WTC11 (cell line): ENCODE measurements at places on chromosomes 6 and 20.

DNA sequence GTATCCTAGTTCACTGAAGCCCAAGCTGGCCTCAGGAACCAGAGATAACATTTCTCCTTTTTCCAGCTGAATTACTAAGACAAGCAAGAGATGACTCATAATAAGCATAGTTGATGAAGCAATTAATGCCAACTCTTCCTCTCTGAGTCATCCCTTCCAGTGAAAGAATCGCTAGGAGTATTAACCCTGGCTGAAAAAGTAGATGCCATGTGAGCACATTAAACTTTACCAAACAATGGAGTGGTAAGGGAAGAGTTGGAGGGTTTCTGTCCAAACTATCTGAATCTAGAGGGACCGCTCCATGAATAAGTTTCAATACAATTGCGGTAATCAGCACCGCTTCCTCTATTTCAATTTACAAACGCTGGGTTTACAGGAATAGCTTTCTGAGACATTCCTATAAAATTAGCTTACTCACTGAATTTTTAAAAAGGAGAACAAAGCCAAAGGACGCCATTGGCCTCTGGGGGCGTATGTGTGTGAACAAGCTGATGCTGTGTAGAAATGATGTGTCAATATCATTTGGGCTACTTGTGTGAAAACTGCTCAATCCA, 48.3 kb downstream of the ATXN1 start:
- no peaks in the 10 kb centered on the region for H3K27me3 ChIP-seq
- H3K4me3 ChIP-seq = no peak overlapping the region
- H3K4me1 ChIP-seq = peaks cover 13% of the 10 kb centered on the region
- no peaks in the 10 kb centered on the region for H3K36me3 ChIP-seq

DNA sequence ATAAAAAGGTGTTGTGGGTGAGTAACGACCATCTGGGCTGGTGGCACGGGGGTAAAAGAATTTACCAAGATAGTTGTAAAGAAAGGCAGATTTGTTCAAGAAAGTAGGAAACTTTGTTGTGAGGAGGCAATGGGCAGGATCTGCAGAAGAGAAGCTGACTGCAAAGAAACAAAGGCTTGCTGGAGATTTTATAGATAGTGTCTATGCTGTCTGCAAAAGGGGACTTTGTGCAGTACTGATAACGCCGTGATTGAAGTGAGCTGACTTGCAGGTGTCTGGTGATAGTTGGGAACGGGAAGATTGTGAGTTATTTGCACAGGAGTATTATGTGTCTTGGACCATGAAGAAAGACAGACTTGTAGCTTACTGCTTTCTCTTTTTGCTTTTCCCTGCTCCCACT, 36.8 kb upstream of the GSTA3 start:
- H3K27me3 ChIP-seq = no peaks in the 10 kb centered on the region
- H3K4me3 ChIP-seq = no peak overlapping the region
- DNase-seq = no peak
- H3K36me3 ChIP-seq = no peaks in the 10 kb centered on the region

GRCh38 chr6:170110201-170111140, 180.4 kb downstream of the DLL1 start:
- no peak overlapping the region for H3K27ac ChIP-seq
- H3K27me3 ChIP-seq = no peaks in the 10 kb centered on the region
- H3K4me1 ChIP-seq = 0 out of 2 replicates have a peak, but pooled peaks cover 1% of the 10 kb centered on the region
- no peak for DNase-seq
- H3K4me3 ChIP-seq = no peak overlapping the region

DNA sequence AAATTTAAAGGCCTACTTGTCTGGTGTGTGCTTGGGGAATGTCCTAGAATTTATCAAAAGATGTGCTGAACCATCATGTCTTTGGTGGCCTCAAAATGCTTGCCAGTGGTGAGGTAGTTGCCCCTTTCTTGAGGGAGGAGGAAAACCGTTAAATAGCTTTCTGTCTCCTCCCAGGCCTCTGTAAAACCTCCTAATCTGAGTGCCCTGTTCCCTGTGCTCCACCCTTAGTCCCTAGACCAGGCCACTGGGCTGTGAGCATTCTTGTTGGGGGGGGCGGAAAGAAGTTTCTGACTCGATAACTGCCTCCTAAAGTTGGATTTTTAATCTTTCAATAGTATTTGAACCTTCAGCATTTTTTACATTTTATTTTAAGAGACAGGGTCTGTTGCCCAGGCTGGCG, 23.1 kb downstream of the JARID2 start:
- H3K4me3 ChIP-seq = peak overlapping the region; percentile 61
- H3K27ac ChIP-seq = peak overlapping the region; percentile 92
- no peaks in the 10 kb centered on the region for H3K27me3 ChIP-seq

- H3K4me1 ChIP-seq = peaks cover 31% of the 10 kb centered on the region
- DNase-seq = no peak
- H3K4me3 ChIP-seq = no peak overlapping the region
- H3K27ac ChIP-seq = peak overlapping the region; percentile 63; the same call in 1 of the 2 replicates
Observed at GRCh38 chr20:45032781-45033180, 66.5 kb downstream of the STK4 start.

GRCh38 chr20:18767676-18768075, 45.9 kb upstream of the SCP2D1 start:
- peaks cover 8% of the 10 kb centered on the region for H3K36me3 ChIP-seq
- H3K27me3 ChIP-seq = no peaks in the 10 kb centered on the region
- DNase-seq = no peak

DNA sequence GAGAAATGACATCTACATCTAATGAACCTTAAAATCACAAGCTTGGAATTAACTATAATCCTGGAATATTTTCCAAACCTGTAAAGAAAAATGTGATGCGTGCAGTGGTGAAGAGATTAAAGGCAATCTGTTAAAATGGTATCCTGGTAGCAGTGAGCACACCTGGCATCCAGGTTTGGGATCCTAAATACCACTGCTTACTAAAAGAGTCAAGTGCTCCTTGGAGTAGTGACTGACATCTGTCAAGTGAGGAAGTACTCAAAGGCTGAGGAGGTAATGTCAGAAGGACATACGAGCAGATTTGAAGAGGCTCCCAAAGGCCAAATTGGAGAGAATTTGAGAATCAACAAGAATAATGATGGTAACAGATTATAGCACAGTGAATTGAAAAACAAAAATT, 32.8 kb downstream of the PCMT1 start:
- H3K4me3 ChIP-seq = no peak overlapping the region
- DNase-seq = no peak
- no peak overlapping the region for H3K27ac ChIP-seq
- no peaks in the 10 kb centered on the region for H3K27me3 ChIP-seq
- H3K4me1 ChIP-seq = no peaks in the 10 kb centered on the region

- H3K4me3 ChIP-seq = no peak overlapping the region
- H3K27ac ChIP-seq = no peak overlapping the region
- peaks cover 27% of the 10 kb centered on the region for H3K4me1 ChIP-seq
- no peaks in the 10 kb centered on the region for H3K27me3 ChIP-seq
Observed at GRCh38 chr20:19301142-19301541, 88.7 kb downstream of the SLC24A3 start.

- DNase-seq = no peak
- no peak overlapping the region for H3K27ac ChIP-seq
- H3K4me1 ChIP-seq = no peaks in the 10 kb centered on the region
- H3K4me3 ChIP-seq = no peak overlapping the region
- H3K36me3 ChIP-seq = no peaks in the 10 kb centered on the region
Observed at GRCh38 chr6:48994811-48995210, 468.2 kb downstream of the MMUT start.

DNA sequence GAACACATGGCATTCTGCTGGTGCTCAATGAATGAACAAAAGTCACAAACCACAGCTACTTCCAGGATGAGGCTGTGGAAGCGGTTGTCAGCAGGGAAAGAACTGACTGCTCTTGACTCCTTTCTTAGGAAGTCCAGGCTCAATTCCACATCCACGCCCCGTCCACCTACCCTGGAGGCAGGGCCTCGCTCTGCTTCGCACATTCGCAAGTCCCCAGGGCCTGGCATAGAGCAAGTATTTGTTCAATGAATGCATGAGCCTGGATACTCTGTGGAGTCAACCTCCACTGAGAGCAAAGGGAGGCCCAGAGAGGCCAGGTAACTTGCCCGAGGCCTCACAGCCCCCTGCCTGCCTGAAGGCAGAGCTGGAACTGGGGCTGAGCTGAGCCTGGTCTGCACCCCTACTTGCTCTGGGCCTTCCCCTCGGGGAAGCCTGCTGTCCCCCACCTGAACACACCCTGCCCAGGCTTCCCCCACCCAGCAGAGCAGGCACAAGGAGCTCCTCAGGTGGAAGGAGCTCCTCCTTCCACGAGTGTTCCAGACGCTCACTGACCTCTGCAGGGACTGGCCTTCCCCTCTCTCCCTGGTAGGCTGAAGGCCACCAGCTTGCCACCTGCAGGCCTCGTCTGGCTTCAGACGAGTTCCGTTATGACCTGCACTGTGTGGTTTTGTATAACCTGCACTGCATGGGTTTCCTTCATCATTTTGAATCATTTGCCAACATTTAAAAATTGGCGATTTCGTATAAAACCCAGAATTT, 119.3 kb upstream of the PTPN1 start:
- no peaks in the 10 kb centered on the region for H3K27me3 ChIP-seq
- H3K27ac ChIP-seq = no peak overlapping the region
- H3K4me3 ChIP-seq = no peak overlapping the region
- no peaks in the 10 kb centered on the region; the same call in 1 of the 2 replicates for H3K4me1 ChIP-seq
- no peak for DNase-seq
- no peaks in the 10 kb centered on the region for H3K36me3 ChIP-seq

- peaks cover 14% of the 10 kb centered on the region for H3K36me3 ChIP-seq
- no peaks in the 10 kb centered on the region; the same call in 1 of the 2 replicates for H3K27me3 ChIP-seq
- DNase-seq = no peak
- H3K4me3 ChIP-seq = no peak overlapping the region
- H3K4me1 ChIP-seq = peaks cover 29% of the 10 kb centered on the region
- no peak overlapping the region for H3K27ac ChIP-seq
Observed at GRCh38 chr6:21420926-21421325, 172.6 kb upstream of the SOX4 start.

DNA sequence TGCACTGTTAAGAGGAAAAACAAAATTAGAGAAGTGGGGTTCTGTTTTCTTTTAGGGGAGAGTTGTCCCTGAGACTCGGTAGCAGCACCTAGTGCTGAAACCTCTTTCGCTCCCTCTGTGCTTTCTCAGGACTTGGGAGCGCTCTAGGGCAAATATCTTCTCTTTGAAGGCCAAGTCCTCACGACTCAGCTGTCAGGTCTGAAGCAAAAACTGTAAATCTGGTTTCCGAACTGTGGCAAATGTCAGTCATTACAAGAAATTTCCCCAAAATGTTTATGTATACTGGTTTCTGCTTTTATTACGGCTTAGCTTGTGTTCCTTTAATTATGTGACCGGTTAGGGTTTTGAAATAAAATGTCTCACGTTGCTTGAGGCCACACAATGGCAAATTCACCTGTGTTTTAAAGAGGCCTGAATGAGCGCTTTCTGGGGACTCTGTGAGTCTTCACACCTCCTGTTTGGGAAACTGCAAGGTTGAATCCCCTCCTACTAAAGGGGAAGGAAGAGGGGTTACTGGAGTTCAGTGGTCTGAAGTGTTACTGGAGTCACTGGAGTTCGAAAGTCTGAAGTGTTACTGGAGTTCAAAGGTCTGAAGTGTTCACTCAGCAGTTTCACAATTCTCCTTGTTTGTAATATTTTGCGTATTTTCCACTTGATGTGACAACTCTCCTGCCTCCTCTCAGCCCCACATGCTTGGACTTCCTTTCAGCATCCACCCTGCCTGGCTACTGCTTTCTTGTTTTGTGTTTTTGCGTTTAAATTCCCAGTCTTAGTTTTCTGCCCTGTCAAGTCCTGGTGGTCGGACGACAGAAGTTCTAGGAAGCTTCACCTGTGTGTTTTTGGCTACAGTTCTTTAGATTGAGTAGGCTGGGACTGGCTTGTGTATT, 1.6 kb downstream of the SMPDL3A start:
- no peak for DNase-seq
- H3K27ac ChIP-seq = peak overlapping the region; percentile 98
- peaks cover 58% of the 10 kb centered on the region for H3K4me1 ChIP-seq
- H3K27me3 ChIP-seq = peaks cover 50% of the 10 kb centered on the region
- peak overlapping the region; percentile 75 for H3K4me3 ChIP-seq

- peaks cover 9% of the 10 kb centered on the region; the same call in 1 of the 2 replicates for H3K4me1 ChIP-seq
- H3K4me3 ChIP-seq = no peak overlapping the region
- no peaks in the 10 kb centered on the region for H3K27me3 ChIP-seq
- no peak for DNase-seq
Observed at GRCh38 chr6:109320072-109320471, 62.2 kb downstream of the CD164 start.

- no peak for DNase-seq
- peaks cover 12% of the 10 kb centered on the region for H3K4me1 ChIP-seq
- no peak overlapping the region for H3K27ac ChIP-seq
- no peaks in the 10 kb centered on the region for H3K36me3 ChIP-seq
- H3K4me3 ChIP-seq = no peak overlapping the region
Observed at GRCh38 chr20:49420292-49420691, 62.2 kb downstream of the KCNB1 start.

DNA sequence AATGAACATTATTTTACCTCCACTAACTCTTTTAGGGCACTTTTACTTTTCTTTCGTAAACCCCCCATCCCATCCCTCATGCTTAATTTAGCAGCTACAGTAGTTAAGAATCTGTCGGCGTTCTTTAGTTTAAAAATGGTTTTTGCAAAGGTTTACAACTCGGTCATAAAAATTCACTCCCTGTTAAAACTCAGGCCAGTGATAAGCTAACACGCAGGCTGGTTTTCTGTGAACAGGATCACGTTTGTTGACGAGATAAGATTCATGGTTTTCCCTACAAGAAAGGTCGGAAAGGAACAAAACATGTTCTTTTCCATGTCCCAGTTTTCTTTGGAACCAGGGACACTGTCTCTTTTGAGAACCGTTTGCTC, 101.1 kb downstream of the TOX2 start:
- H3K36me3 ChIP-seq = no peaks in the 10 kb centered on the region
- no peak for DNase-seq
- H3K27me3 ChIP-seq = no peaks in the 10 kb centered on the region

- DNase-seq = no peak
- no peaks in the 10 kb centered on the region for H3K36me3 ChIP-seq
- peaks cover 9% of the 10 kb centered on the region for H3K4me1 ChIP-seq
- H3K27ac ChIP-seq = peak overlapping the region; percentile 10; the same call in 1 of the 2 replicates
- no peak overlapping the region for H3K4me3 ChIP-seq
Observed at GRCh38 chr20:24289737-24290481, 179.5 kb upstream of the SYNDIG1 start.

DNA sequence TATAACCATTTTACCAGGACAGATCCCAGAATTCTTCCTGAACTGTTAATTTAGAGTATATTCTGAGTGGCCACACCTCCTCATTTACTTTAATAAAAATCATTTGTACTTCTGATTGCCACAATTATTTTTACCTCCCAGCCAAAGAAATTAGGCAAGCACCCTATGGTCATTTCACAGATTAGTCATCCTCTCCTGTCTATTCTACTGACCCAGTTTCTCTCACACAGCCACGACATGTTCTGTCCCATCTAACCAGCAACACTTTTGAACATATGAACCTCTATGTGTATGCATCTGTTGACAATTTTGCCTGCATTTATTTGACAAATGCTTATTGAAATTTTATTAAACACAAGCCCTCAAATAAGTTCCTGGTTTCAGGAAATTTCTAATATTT, 202.6 kb upstream of the STXBP5 start:
- no peak overlapping the region for H3K4me3 ChIP-seq
- no peaks in the 10 kb centered on the region for H3K36me3 ChIP-seq
- H3K27ac ChIP-seq = no peak overlapping the region
- peaks cover 22% of the 10 kb centered on the region for H3K4me1 ChIP-seq
- H3K27me3 ChIP-seq = no peaks in the 10 kb centered on the region

- H3K27me3 ChIP-seq = peaks cover 16% of the 10 kb centered on the region
- no peaks in the 10 kb centered on the region for H3K4me1 ChIP-seq
- peaks cover 15% of the 10 kb centered on the region for H3K36me3 ChIP-seq
- H3K27ac ChIP-seq = no peak overlapping the region
- no peak for DNase-seq
Observed at GRCh38 chr20:36004045-36004444, 35.7 kb downstream of the CNBD2 start.

GRCh38 chr6:88566746-88567534, 396.5 kb downstream of the RNGTT start:
- H3K4me1 ChIP-seq = peaks cover 11% of the 10 kb centered on the region
- no peak for DNase-seq
- no peaks in the 10 kb centered on the region; the same call in 1 of the 2 replicates for H3K27me3 ChIP-seq
- H3K4me3 ChIP-seq = no peak overlapping the region
- peaks cover 17% of the 10 kb centered on the region for H3K36me3 ChIP-seq
